Suprapubic skin (tissue), 4 donors: ENCODE measurements at places on chromosomes 13 and 19. TPM values are rescaled to one million over a fixed set of nuclear protein-coding genes. Genes with fewer than 3 reads are reported as not detected.

DNA sequence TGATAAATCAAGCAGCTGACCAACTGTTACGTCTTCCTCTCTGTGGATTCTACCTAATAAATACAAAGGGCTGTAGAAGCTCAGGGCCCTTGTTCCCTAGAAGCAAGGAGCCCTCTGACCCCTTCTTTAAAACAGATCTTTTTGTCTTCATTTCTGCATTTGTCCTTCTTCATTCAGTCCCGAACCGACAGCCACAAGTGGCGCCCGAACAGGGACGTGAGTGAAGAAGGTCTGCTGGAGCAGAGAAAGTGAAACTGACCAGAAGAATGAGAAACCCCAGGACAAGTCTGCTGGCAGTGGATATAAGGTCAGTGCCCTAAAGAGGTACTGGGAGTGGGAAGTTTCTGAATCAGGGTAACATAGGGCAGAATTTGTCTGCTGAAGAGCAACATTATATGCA, 13.1 kb downstream of the ZNF773 start:
- peaks cover 55% of the 10 kb centered on the region for H3K36me3 ChIP-seq
- H3K27me3 ChIP-seq, result no peaks in the 10 kb centered on the region
- H3K4me1 ChIP-seq, result no peaks in the 10 kb centered on the region
- no peak for DNase-seq
- H3K27ac ChIP-seq, result no peak overlapping the region
- no peak overlapping the region for H3K4me3 ChIP-seq

GRCh38 chr13:71912524-71912923, 45.5 kb upstream of the DACH1 start:
- H3K4me3 ChIP-seq, result no peak overlapping the region
- H3K27me3 ChIP-seq, result no peaks in the 10 kb centered on the region
- H3K4me1 ChIP-seq, result no peaks in the 10 kb centered on the region
- DNase-seq, result no peak
- H3K36me3 ChIP-seq, result no peaks in the 10 kb centered on the region
- no peak overlapping the region for H3K27ac ChIP-seq

- no peak overlapping the region for H3K4me3 ChIP-seq
- H3K27me3 ChIP-seq, result no peaks in the 10 kb centered on the region
- H3K4me1 ChIP-seq, result no peaks in the 10 kb centered on the region
- peaks cover 51% of the 10 kb centered on the region for H3K36me3 ChIP-seq
These were observed 25.3 kb downstream of the TM9SF2 start for GRCh38 chr13:99526549-99526948.

DNA sequence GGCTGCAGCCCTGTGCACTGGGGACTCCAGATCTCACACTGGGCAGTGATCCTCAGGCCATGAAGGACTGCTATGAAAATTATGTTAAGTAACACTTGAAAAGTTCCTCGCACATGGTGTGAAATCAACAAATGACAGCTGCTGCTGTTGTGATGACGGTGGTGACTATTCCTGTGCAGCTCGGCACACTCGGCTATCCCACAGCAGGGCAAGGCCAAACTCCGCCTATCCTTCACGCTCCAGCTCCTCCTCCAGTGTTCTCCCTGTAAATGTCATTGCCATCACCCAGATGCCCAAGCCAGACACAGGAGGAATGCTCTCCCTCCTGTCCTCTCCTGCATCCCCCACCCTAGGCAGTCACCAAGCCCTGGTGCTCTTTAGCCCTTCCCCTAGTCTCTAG, 31.3 kb downstream of the GRIK5 start:
- no peaks in the 10 kb centered on the region for H3K36me3 ChIP-seq
- no peaks in the 10 kb centered on the region for H3K27me3 ChIP-seq
- no peak overlapping the region for H3K27ac ChIP-seq
- no peaks in the 10 kb centered on the region for H3K4me1 ChIP-seq

- H3K36me3 ChIP-seq, result peaks cover 61% of the 10 kb centered on the region
- peak overlapping the region; percentile 84 for H3K27ac ChIP-seq
- no peaks in the 10 kb centered on the region for H3K27me3 ChIP-seq
- no peak for DNase-seq
These were observed 42.7 kb downstream of the CAPN12 start for GRCh38 chr19:38701455-38702063.

DNA sequence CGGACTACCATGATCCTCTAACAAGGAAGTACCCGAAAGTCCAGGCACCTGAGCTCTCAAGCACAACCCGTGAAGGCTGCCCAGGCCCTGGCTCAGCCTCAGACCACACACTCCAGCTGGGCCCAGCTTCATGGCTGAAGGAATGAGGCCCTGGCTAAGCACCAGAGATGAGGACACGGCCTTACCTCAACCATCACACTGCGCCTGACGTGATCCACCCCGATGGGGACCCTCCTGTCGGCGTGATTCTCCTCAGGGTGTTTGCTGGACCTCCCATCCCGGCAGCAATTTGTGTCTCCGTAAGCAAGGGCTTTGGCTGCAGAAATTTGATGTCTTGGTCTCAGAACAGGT, 56.5 kb downstream of the F2RL3 start:
- no peak for DNase-seq
- no peaks in the 10 kb centered on the region for H3K4me1 ChIP-seq
- H3K27me3 ChIP-seq, result no peaks in the 10 kb centered on the region
- H3K27ac ChIP-seq, result no peak overlapping the region

NCAN gene
- total RNA-seq, result not detected

- no peak for DNase-seq
- H3K27me3 ChIP-seq, result no peaks in the 10 kb centered on the region
- no peak overlapping the region for H3K4me3 ChIP-seq
These were observed 22.6 kb downstream of the PGPEP1 start for GRCh38 chr19:18362934-18363542.

DNA sequence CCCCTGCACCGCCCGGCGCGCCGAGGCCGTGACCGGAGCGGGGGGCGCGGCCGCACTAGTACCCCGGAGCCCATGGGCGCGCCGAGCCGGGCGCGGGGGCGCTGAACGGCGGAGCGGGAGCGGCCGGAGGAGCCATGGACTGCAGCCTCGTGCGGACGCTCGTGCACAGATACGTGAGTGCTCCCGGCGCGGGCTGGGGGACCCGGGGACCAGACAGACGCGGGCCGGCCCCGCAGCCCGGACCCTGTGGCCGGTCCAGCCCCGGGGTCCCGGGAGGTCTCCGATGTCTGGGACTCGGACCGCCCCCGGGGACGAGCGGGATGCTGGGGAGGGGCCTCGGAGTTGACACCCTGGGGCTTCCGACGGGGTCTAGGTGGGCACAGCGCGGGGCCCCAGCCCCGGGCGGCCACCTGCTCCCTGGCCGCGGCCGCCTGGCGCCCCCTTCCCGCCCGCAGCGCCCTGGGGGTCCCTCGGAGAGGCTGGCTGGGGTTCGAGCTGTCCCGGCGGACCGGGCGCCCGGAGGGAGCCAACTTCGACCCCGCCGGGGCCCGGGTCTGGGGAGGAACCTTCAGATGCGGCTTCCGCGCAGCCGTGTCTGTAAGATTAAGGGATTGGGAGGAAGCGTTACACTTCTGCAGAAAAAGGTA, 568 bp downstream of the ATP11A start:
- no peaks in the 10 kb centered on the region for H3K27me3 ChIP-seq
- peak overlapping the region; percentile 95 for H3K27ac ChIP-seq
- H3K4me1 ChIP-seq, result peaks cover 43% of the 10 kb centered on the region
- peak overlapping the region; percentile 99 for H3K4me3 ChIP-seq

GRCh38 chr13:52808842-52809219, 39.6 kb downstream of the PCDH8 start:
- peaks cover 3% of the 10 kb centered on the region for H3K27me3 ChIP-seq
- no peak for DNase-seq
- H3K4me1 ChIP-seq, result peaks cover 6% of the 10 kb centered on the region
- no peaks in the 10 kb centered on the region for H3K36me3 ChIP-seq
- no peak overlapping the region for H3K4me3 ChIP-seq

SSC5D gene
- total RNA-seq, result 0.57 TPM

DNA sequence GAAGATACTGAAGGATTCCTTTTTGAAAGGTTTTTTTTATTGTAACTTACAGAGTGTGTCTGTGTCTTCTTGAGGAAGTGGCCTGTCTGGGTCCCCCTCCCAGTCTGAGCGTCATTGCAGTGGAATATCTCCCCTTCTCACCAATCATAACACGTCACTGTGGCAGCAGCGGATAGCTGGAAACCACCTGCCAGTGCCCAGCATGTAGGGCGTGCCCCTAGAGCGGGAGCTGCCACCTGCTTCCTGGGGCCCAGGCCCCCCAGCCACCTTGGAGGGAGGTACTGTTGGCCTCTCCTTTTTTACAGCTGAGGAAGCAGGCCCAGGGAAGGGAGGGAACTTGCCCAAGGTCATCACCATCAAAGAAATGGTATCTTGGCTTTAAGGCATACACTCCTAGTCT, 4.6 kb upstream of the DNM2 start:
- H3K27ac ChIP-seq, result no peak overlapping the region
- peaks cover 6% of the 10 kb centered on the region for H3K4me1 ChIP-seq
- H3K4me3 ChIP-seq, result no peak overlapping the region
- H3K27me3 ChIP-seq, result no peaks in the 10 kb centered on the region

DNA sequence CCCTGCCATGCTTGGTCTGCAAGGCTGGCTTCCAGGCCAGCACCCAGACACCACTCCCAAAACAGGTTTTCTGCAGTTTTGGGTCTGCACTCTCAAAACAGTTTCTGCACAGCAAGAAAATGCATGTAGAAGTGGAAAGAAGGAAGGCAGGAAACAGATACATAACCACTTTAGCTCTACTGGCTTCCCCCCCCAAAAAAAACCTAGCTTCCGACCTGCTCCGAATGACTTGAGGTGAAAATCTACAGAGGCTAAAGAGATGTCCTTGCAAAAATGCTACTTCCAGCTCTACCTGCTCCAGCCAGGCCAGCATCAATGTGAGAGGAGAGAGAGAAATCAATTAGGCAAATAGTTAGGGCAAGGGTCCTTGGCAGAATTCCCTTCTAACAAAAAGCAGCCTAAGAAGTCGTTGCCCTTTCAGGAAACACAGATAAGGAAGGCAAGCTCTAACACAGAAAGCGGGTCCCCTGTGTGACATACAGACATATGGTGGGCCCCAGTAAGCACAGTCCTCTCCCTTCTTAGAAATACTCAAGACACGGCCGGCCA, 3.4 kb downstream of the C19orf12 start:
- H3K36me3 ChIP-seq, result peaks cover 19% of the 10 kb centered on the region
- no peaks in the 10 kb centered on the region for H3K27me3 ChIP-seq
- no peak overlapping the region for H3K4me3 ChIP-seq
- no peak overlapping the region for H3K27ac ChIP-seq

DNA sequence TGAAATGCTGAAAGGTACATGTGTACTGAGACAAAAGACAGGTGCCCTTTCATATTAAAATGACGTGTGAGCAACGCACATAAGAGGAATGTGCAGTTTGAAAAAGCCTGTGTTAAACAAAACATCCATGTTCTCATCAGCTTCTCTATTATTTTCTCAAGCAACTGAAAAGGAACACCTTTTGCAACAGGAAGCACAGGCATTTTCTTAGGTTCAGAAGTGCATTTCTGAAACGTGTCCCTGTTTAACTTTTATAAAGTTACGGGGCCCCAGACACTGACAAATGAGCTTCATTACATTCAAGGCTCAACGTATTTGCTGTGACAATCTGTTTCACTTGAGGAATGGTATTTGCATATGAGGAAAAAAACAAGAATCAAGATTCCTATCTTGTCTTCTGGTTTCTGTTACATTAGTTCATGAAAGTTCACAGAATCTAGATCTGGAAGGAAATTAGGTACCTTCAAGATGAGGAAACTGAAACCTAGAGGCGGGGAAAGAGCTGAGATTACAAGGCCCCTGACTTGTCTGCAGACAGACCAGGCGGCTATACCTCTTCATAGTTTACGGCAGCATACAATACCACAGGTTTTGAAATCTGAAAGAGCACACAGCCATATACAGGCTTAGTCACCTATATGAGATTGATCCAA, 431.7 kb downstream of the KLF12 start:
- no peak for DNase-seq
- H3K4me1 ChIP-seq, result peaks cover 7% of the 10 kb centered on the region
- H3K27me3 ChIP-seq, result no peaks in the 10 kb centered on the region
- no peak overlapping the region for H3K4me3 ChIP-seq
- no peaks in the 10 kb centered on the region for H3K36me3 ChIP-seq

GRCh38 chr13:51549050-51549449, 35.2 kb upstream of the WDFY2 start:
- H3K36me3 ChIP-seq, result no peaks in the 10 kb centered on the region
- H3K27me3 ChIP-seq, result no peaks in the 10 kb centered on the region
- H3K4me3 ChIP-seq, result no peak overlapping the region

DNA sequence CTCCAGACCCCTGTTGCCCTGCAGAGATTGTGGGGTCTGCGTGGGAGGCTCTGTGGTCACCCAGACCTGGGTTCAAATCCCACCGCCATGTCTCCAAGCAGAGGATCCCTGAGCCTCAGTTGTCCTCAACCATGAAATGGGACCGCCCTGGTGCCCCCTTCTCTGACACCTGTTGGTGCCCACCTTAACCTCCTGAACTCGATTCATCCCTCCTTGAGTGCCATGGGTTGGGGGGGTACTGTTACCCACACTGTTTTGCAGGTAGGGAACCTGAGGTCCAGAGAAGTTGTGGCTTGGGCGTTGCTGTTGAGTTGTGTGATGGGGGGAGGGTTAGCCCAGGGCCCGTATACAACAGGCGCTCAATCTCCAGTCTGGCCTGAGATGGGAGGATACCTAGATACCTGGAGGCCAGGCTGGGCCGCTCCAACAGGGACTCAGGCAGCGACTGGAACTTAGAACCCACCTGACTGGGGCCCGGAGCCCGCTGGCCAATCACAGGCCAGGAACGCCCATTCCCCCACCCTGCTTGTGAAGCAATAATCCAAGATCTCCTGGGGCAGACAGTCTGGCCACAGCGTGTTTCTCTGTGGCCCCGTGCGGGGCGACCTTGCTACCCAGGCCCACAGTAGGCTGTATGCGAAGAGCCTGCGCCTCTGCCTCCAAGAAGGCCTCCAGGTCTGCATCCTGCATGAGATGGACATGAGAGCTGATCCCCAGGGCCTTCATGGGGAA, 2.8 kb downstream of the ARID3A start:
- no peaks in the 10 kb centered on the region for H3K27me3 ChIP-seq
- DNase-seq, result no peak
- H3K4me1 ChIP-seq, result peaks cover 41% of the 10 kb centered on the region
- H3K27ac ChIP-seq, result no peak overlapping the region
- peaks cover 8% of the 10 kb centered on the region for H3K36me3 ChIP-seq

NXNL1 gene
- total RNA-seq, result not detected

GRCh38 chr13:108005231-108005630, 210.1 kb downstream of the LIG4 start:
- H3K27me3 ChIP-seq, result no peaks in the 10 kb centered on the region
- no peaks in the 10 kb centered on the region for H3K36me3 ChIP-seq
- no peak overlapping the region for H3K4me3 ChIP-seq

- no peak for DNase-seq
- H3K4me3 ChIP-seq, result no peak overlapping the region
- H3K4me1 ChIP-seq, result peaks cover 16% of the 10 kb centered on the region
- peaks cover 10% of the 10 kb centered on the region for H3K36me3 ChIP-seq
These were observed 45.1 kb downstream of the MIPEP start for GRCh38 chr13:23844132-23844531.

ABCA7 gene
- 29.8 TPM for total RNA-seq

GRCh38 chr13:79196366-79196765, 209.7 kb downstream of the RBM26 start:
- H3K36me3 ChIP-seq, result no peaks in the 10 kb centered on the region
- no peaks in the 10 kb centered on the region for H3K4me1 ChIP-seq
- H3K27ac ChIP-seq, result no peak overlapping the region
- DNase-seq, result no peak

PRR22 gene
- 3.1 TPM for total RNA-seq
